ENCODE measurements at places on chromosomes 5 and 9.
A peak's percentile ranks its signal among the peaks of the same experiment; 100 is the strongest.

DNA sequence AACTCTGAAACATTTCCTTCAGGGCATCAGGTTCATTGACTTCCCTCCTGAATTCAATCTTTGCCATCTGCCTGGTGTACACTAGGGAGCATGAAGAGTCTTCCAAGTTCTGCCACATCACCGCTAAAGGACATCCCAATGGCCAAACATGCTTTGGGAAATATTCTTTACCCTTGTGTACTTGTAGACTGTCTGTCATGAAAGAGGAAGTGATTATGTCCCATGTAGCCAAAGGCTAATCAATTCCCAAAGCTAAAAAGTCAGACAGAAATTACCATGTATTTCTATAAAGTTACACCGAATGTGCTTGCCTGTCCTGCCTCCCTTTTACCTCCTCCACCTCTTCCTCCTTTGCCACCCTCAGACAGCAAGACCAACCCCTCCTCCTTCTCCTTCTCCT, 28.9 kb upstream of the RECK start:
- no peak for DNase-seq

DNA sequence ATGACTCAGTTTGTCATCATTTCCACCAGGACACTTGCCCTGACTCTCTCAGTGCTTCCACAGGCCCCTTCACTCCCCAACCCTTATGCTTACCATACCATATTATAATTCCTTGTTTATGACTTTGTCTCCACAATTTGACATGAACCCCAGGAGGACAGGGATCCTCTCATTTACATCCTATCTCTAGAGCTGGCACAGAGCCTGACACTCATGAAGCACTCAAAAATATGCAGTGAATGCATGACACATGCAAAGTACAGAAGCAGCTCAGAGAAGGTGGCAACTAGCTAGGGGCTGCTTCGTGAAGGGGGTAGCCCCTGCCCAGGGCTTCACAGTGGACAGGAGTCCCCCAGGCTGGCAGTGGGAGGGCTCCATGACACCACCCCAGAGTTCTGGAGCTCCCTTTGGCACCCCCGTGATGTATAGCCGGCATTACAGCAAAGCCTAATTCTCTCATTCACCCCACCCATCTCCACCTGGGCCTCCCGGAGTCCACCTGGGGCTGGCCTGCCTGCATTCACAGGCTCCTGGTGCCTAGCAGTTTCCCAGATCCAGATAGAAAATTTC, 112.0 kb upstream of the SPOCK1 start:
- DNase-seq = peak; percentile 40

DNA sequence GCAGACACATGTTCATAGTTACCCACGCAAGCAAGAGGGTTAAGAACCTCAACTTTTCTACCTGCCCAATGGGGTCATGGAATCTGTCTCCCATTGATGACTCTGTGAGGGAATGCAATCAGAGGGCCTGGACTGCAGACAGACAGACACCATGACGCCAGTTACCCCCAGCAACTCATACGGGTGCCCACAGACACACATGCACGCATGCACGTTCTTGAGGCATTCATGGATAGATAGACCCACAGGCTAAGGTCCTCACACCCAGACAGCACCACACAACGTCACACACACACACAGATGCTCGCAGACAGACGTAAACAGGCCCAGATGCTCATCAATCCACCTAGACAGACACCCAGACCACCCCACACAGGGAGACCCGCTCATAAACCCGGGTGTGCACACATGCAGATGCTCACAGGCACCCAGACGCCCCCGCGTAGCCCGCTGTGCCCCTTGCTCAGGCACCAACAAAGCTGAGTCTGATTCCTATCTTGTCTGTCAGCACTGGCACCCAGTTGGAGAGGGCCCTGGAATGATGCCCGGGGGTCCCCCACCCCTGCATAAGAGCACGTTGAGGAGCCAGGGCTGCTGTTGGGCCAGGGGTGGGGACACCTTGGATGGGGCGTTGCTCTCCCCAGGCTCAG, 23.6 kb downstream of the LHX2 start:
- no peak for DNase-seq

DNA sequence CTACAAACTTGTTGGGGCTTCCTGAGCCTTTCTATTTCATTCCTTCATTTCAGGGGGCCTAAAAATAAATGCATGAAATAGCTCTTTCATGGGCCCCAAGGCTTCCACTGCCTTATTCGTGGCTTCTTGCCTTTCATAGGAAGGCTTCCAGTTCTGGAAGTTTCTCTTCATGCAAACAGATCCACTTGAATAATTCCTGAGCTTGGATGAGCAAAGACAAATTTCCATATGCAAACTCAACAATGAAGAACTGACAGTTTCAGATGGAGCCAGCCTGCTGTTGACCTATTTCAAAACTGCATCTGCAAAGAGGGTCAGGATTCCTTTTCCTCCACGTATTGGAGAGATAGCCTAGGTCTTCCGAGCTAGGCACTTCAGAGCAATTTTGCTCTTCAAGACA, 142.1 kb downstream of the MLLT3 start:
- DNase-seq = no peak

DNA sequence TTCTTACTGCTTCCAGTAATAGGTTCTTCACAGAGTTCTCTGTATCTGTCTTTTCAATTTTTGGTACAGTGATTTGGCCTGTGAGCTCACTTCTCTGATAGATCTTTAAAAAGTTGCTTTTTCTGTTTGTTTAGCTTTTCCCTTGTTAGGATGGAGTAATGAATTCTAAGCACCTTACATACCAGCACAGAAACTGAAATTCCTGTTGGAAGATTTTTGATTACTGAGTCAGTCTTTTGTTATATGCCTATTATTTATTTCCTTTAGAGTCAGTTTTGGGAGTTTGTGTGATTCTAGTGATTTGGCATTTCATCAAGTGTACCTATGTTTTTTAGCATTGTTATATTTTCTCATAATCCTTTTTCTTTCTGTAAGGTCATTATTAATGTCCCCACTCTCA, 37.6 kb upstream of the IPPK start:
- DNase-seq = no peak

DNA sequence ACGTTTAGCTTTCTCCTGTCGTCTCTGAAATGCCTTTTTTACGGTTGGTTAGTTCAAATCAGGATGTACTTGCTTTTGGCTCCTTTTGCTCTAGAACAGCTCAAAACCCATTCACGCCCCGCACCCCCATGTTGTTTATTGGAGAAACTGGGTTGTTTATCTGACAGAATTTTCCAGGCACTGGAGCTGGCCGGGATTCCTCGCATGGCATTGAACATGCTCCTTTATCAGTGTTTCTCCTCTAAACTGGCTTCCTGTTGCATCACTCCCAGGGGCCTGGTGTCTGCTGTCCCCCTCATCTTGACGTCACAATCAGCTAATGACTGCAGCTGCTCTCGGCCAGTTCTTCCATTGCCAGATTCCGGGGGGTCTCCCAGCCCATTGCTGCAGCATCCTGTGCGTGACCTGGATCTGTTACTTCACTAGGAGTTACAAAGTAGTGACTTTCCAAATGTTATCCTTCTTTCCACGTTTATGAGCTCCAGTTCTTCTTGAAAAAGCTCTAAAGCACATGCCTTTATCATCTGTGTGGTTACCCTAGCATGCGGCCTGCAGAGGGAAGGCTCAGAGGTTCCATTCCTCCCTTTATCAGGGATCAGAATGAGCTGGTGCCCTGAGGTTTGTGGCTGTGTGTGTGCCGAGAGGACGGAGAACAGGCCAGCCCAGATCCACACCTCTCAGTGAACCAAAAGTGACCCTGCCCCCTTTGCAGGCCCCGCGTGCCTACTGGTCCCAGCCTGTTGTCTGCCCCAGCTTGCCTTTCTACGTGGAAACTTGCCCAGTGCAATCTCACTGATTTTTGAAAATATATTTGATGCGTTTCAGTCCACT, 27.5 kb downstream of the FAM163B start:
- no peak for DNase-seq

- peak; percentile 65 for DNase-seq
These were observed 16.5 kb downstream of the MRPL36 start for GRCh38 chr5:1783216-1783554.

GRCh38 chr5:176822793-176823481, 12.6 kb downstream of the UNC5A start:
- DNase-seq = no peak

GRCh38 chr5:24141046-24141445, 503.7 kb downstream of the CDH10 start:
- DNase-seq = no peak

DNA sequence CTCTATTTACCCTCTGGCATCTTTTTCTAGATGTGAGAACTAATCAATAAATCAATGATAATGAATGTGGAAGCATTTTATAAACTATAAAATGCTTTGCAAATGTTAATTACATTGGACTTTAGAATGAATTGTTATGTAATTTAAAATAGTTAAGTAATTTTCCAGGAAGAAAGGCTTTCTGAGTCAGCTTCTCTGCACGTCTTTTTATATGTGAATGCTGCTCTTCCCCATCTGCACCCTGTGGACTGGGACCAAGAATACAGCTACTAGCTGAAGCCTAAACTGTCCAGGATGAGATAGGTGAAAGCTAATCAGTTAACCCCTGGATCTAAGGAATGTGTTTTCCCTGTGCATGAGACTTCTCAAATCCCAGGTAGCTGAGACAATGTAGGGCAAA, 292.9 kb downstream of the NR3C1 start:
- no peak for DNase-seq

DNA sequence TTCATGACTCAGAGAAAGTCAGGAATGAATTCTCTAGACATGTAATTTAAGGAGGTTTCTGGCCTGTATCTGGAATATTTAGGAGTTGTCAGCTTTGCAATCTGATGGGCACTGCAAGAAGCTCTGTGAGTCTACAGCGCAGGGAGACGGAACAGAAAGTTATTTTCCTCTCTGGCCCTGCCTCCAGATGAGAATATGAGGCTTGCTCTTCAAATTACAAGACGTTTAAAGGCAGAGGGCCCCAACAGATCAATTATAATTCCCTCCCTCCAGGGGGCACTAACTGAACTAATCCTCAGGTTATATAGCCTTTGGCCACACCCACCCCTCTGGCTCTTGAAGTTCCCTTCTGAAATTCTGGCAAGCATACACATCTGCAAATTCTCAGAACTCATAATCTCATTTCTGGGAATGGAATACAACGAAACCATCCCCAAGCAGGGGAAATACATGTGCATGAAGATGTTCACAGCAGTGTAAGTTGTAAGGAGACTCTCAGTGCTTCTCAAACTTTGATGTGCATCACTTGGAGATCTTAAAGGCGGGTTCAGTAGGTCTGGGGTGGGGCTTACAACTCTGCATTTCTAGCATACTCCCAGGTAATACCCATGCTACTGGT, 307.6 kb downstream of the CWC27 start:
- DNase-seq = peak; percentile 71

DNA sequence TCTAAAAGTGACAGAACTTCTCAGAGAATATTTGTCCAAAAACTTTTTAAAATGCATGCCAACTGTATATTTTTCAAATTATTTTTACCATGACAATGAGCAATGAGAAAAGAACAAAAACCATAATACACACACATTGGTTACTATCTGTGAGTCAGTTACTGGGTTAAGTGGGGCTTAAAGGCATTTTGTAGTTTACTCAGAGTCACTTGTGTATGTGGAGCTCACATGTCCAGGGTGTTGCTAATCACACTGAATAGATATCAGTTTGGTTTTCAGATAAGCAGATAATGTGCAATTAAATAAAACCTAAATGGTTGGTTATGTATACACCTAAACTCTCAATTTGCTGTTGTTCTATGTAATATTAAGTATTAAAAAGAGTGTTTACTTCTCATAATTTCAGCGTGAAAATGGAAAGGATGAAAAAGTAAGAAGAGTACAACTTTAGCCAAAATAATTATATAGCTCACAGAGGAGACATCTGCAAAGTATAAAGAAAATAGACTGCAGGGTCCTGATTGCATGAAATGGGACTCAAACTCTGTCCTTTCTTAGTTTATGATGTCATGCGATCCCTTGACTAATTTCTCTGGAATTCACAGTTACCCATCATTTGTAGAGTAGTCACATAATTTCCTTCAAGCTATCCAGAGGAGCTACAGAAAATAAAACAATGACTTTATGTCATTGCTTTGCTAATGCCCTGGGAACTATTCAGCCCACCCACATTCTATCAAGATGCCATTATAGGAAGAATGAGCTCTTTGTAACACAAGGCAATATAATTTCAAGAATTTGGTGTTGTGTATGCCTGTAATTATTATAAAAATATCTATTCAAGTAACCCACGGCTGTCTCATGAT, 388.0 kb upstream of the ZNF608 start:
- DNase-seq = no peak

GRCh38 chr9:123985869-123986268, 25.7 kb upstream of the LHX2 start:
- no peak for DNase-seq
